CD4-positive, alpha-beta T cell treated with Interleukin-15 for 4 hours (primary cell): ENCODE measurements at places on chromosomes 1 and 21.

DNA sequence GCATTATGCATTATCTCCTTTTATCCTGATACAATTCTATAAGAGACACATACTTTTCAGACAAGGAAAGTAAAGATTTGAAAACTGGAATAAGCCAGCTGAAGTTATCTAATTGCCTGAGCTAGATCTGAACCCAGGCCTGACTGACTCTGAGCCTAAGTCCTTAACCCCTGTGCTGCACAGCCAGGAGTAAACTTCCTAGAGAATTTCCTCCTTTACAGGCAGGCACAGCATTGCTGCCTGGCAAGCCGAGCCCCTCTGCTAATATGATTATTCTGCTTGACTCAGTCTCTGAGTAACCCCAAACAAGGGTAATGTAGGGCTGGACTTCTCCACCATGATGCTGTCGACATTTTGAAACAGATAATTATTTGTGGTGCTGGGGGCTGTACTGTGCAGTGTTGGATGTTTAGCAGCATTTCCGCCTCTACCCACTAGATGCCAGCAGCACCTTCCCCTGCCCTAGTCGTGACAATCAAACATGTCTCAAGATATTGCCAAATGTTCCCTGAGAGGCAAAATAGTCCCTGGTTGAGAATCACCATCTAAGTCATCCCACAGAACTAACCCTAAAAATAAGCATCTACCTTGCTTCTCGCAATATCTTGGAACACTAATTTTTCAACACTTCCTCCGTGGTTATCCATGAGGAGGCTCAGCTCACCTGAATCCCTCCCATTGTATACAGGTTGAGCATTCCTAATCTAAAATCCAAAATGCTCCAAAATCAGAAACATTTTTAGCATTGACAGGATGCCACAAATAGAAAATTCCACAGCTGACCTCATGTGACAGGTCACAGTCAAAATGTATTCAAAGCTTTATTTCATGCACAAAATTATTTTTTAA is 18.5 kb downstream of the CAMK1G start:
- DNase-seq: peak; percentile 30

DNA sequence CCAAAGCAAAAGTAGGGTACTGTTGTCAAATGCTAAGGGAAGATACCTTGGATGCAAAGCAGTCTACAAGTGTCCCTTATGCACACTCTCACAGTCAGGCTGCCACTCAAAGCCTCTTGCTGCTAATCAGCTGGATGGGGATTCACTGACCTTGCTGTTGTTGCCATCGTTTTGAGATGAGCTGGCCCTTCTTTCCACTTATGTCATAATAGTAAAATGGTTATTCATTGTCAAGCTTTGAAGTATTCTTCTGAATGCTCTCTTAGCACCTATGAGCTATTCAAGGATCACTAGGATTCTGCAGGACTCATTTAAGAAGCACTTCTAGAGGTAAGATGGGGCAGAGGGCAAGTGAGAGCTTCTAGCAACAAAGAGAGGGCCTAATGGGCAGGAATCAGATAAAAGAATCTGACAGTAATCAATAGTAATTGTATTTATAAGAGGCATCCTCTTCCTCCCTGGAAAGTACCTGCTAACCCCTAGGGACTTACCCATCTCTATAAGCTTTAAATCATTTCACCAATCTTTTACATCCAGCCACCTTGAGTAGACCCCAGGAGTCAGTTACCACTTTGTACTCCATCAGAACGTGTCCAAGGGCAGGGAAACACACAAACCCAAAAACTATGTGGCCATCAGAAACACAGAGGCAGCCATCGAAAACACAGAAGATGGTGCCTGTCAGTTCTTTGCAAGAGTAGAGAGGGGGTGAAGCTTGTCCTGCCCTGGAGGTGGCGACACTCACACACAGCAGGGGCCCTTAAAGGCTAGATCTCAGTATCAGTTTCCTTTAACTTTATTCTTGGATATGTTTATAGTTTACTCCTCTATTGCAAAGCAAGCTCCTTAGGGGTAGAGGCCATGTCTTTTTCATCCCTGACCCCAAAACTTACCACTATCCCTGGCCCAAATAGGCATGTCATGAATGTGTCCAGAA is 103.7 kb upstream of the NFIA start:
- peak; percentile 10 for DNase-seq

DNA sequence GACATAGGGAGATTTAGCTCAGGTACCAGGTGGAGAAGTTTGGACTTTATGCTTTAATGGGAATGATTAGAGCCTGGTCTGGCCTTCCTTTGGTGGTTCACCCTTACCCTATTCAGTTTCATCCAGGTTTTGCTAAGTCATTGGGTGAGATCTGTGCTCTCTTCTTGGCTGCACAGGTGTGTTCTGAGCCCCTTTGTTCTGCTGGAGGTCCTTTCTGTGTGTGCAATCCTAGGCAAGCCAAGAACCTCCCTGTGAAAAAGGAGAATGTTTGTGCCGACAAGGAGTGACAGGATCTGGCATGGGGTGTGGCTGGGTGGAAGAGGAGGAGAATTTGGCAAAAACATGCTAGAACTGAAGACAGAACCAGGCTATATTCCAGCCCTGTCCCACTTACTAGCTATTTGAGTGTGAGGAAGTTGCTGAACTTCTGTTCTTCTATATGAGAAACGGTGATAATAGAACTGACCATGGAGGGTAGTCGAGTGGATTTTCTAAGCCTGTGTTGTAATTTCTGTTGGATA is 4.6 kb downstream of the GSTM5 start:
- no peak for DNase-seq

- no peak for DNase-seq
Measured at GRCh38 chr1:1157033-1157365, 16.7 kb upstream of the TTLL10 start.

- DNase-seq: no peak
Measured at GRCh38 chr1:227789084-227790033, 26.1 kb upstream of the PRSS38 start.

- DNase-seq: no peak
Measured at GRCh38 chr1:113608399-113608798, 150.9 kb downstream of the PHTF1 start.

- no peak for DNase-seq
Measured at GRCh38 chr21:28938726-28939125, 54.0 kb downstream of the LTN1 start.

DNA sequence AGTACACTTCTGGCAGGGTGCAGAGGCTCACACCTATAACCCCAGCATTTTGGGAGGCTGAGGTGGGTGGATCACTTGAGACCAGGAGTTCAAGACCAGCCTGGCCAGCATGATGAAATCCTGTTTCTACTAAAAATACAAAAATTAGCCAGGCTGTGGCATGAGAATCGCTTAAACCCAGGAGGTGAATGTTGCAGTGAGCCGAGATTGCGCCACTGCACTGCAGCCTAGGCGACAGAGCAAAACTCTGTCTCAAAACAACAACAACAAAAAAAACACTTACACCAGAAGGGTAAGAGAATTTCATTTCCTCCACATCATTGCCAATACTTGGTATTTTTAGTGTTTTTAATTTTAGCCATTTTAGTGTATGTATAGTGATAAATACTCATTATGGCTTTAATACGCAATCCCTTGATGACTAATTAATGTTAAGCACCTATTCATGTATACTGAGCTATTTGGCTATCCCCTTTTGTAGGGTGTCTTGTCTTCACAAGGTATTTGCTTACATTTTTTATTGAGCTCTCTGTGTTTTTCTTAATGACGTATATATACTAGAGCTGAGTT is 77.1 kb upstream of the TNR start:
- DNase-seq: no peak

DNA sequence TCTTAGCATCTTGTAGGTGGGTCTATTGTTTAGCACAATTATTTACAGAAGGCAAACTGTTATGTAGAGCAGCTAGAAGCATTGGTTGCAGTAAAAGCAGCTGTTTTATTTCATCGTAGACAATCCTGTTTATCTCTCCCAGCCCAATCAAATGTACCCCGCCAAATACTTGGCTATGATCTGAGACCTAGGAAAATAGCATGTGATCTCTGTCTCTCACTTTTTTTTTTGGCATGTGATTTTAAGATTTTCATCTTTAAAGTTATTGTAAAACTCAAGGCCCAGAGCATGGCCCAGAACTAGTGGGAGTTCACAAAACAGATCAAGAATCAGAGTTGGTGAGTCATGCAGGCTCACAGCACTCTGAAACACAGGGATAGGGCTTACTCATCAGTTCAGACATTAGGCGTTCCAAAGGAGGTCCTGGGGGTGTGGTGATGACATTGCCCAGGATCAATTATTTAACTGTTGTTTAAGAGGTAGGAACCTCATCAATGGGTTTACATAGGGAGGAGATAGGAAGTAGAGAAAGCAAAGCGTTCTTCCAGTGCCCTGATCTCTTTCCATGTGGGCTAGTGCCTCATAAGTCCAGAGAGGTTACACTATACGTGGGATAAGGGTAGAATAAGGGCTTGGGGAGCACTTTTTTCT is 40.2 kb downstream of the TBX19 start:
- DNase-seq: no peak

- DNase-seq: no peak
Measured at GRCh38 chr1:48160486-48161132, 61.9 kb upstream of the SLC5A9 start.

DNA sequence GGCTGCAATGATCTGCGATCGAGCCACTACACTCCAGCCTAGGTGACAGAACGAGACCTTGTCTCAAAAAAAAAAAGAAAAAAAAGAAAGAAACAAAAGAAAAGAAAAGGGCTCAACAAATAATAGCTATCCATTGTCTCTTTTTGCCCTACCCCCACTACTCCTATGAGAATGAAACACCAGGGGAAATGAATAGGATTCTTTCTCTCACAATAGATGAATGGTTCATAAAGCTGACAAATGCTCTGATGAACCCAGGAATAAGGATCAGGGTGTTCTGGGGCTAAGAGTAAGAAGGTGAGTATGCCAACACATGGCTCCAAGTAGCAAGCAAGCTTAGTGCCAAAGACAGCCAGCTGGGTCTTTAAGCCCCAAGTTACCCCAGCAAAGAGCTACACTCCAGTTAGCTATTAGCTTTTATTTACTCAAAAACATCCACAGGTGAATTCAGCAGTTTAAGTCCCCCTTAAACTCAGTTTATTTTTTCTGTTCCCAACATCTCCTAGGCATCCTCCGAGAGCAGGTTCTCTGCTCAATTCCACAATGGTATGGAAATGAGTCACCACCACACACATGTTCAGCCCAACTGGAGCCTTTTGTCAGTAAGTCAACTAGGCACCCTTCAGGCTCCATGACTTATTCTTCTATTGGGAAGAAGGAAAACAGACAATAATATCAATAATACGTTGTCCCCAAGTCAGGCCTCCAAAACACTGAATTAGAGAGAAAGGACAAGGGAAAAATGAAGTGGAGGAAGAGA is 4.2 kb downstream of the ADORA3 start:
- no peak for DNase-seq

- no peak for DNase-seq
Measured at GRCh38 chr1:204813522-204813921, 57.1 kb upstream of the NFASC start.

DNA sequence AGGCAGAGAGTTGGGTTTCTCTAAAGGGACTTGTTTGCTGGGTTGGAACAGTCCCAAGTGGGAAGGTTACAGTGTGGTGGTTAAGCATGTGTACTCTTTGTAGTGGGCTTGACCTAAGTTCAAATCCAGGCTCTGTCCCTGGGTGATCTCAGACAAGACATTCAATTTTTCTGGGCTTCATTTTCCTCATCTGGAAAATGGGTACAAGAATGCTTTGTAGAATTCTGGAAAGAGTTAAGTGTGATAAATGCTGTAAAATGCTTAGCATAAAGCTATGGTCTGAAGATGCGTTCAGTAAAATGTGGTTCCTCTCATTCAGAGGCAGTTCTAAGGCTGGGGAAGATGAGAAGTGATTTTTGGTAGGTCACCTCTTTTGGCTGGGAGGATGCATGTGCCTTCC is 805 bp downstream of the GRHL3 start:
- no peak for DNase-seq

GRCh38 chr1:117569856-117570255 is 36.0 kb upstream of the TENT5C start:
- no peak for DNase-seq

DNA sequence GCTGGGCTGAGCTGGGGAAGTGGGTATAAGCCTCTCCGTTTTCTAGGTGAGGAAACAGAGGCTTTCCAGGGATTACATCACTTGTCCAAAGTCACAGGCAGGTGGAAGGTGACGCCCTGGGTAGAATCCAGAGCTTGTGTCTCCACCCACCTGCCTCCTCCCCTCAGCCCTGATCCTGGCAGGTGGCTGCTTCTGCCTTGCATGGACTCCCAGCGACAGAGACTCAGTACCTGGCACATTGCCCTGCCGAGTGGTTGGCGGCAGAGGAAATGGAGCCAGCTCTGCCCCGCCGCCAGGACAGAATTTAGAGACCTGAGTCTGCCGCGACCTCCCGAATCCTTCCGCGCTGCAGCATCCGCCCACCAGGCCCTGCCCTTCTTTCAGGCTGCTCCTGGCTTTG is 2.1 kb downstream of the PLA2G2E start:
- no peak for DNase-seq

DNA sequence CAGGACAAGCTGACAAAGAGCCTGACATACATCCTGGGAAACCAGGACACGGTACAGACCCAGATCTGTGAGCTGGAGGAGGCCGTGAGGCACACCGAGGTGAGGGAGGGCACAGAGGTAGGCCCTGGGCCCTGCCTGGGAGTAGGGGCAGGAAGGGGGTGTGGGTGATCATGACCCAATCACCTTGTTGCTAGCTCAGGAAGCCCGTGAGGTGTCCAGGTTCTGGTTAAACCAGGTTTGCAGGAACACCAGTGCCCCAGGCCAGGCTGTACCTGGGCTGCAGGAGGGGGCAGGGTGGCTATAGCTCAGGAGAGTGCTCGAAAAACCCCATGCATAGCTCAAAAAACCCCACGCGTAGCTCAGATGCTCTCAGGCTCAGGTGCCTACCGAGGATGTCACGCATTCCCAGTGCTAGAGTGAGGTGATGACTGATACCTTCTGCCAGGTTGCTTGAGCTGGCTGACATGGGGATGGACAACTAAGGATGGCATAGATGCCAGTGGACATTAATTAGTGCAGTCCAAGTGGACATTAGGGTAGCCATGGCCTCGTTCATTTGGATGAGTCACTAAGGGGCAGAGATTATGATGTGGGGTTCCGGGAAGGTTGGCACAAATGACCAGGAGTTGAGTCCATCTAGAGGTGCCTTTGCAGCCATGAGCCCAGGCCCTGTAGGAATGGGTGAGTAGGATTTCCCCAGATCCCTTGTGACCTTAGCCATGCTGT is 3.7 kb downstream of the TRIM46 start:
- DNase-seq: no peak

GRCh38 chr1:245984390-245985155 is 522.5 kb downstream of the SMYD3 start:
- DNase-seq: no peak

- no peak for DNase-seq
Measured at GRCh38 chr1:63714482-63714760, 59.4 kb upstream of the ROR1 start.

GRCh38 chr1:87594736-87595383 is 266.2 kb downstream of the LMO4 start:
- no peak for DNase-seq

- DNase-seq: no peak
Measured at GRCh38 chr1:171081763-171082201, 8.9 kb upstream of the FMO3 start.
